ENCODE measurements at places on chromosomes 7 and 10.

- no peak for DNase-seq
Observed at GRCh38 chr10:30935078-30935477, 96.6 kb downstream of the ZNF438 start.

- DNase-seq, result no peak
Observed at GRCh38 chr10:119973281-119973680, 80.8 kb downstream of the SEC23IP start.

DNA sequence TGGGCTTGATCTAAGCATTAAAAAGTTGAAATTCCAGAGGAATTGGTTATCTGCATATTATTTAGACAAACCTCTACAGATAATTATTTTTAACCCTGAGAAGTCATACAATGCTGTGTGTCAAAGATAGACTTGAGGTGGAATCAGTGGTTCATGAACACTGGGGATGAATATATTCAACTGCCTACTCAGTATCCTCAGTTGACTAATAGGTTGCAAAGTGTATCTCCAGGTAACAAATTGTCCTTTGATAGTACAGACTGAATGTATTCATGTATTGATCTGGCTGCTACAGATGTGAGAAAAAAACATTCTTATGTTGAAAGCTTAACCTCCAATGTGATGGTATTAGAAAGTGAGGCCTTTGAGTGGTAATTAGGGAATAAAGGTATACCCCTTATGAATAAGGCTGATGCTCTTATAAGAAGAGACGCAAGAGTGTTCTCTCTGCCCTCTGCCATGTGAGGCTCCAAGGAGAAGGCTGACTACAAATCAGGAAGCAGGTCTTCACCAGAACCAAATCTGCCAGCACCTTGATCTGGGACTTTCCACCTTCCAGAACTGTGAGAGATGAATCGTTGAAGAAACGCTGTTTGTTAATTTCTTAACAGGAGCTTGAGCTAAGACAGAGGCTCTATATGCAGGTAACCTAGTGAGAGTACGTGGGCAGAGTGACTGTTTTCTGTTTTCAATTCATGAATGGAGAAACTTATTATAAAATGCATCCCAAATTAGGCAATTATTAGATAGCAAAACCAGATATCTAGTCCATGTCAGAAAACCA lies 7.5 kb downstream of the MRPL32 start:
- DNase-seq, result no peak

DNA sequence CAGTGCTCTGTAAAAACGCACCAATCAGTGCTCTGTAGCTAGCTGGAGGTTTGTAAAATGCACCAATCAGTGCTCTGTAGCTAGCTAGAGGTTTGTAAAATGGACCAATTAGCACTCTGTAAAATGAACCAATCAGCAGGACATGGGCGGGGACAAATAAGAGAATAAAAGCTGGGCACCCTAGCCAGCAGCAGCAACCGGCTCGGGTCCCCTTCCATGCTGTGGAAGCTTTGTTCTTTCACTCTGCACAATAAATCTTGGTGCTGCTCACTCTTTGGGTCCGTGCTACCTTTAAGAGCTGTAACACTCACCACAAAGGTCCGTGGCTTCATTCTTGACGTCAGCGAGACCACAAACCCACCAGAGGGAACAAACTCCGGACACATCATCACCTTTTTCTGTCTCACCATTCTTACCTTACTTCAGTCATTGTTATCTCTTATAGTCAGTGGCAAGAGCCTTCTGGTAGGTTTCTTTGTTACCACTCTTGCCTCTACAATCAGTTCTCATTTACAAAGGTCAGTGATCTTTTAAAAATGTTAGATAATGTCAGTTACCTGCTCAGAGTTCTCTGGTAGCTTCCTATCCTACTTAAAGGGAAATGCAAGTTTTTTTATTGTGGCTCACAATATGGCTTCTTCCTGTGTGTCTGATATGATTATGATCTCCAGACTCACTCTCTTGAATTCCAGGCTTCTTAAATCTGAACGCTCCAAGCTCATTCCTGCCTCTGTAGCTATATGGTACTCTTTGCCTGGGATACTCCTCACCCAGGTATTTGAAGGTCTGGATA lies 4.5 kb downstream of the STAM start:
- DNase-seq, result no peak

- DNase-seq, result no peak
Observed at GRCh38 chr10:133113146-133113830, 25.6 kb downstream of the ADGRA1 start.

GRCh38 chr7:69803699-69804516 lies 205.6 kb downstream of the AUTS2 start:
- DNase-seq, result no peak

DNA sequence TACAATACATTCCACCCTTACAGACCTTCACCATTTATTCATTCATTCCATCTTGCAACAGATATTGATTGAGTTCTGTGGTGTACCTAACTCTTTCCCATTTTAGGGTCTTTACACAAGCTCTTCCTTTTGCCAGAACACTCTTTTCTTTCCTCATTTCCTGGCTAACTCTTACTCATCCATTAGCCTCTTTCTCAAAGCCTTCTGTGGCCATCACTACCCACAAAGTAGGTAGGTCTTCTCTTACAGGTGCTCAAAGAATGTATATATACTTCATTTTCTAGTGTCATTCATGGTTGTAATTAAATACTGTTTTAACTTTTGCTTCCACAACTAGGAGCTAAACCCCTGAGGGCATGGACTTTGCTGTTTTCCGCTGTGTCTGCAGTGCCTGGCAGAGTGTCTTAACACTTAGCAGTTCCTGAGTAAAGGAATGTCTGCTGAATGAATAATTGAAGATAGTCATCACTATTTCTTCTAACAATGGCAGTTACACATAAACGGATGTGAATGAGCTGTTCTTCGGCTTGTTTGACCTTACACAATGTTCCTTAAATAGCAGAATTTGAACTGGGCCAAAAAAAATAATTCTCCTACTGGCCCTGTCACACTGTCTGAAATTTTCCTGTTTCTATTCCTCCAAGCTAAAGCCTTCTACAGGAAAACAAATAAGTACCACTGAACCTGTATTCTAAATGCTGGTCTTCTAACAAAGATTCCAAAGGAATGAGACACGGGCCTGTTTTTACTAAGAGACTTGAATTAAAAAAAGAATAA lies 15.1 kb downstream of the BCAP29 start:
- DNase-seq, result peak; percentile 79

DNA sequence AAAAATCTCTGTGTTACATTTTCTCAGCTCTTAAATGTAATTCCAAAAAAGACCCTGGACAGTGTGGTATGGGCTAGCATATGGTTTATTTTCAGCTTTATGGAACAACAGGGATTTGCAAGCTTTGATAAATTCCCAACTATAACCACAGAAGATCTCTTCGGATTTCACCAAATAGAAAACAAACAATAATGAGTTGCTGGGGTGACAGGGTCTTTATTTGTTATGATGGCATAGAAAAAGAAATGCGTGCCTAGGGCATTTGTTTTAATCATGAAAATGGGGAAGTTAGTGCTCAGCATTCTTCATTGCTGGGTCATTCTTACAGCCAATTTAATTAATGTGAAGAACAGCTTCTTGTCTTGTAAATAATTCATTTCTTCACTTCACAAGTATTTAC lies 139.0 kb downstream of the LRRN3 start:
- DNase-seq, result no peak

DNA sequence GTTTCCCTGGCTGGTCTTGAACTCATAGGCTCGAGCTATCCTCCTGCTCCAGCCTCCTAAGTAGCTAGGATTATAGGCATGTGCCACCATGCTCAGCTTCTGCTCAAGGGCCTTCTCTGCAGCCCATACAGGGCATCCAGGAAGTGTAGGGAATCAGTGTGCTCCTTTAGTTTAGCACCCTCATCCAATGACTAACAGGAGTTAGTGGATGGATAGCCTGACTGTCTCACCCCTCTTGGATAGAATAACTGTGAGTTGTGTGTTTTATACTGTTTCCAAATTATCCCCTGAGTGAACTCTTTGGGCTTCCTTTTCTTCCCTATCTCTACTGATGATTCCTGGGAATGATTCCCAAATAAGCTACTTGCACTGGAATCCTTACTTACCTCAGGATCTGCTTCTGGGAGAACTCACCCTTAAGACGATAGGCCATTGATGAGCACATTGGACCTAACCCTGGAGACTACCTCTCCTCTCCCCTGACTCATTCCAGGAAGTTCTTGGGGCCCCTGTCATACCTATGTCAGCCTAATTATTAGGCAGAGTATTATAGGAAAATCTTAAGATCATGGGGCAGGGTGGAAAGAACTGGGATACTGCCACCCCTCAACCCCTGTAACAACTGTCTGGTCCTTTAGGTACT lies 18.5 kb downstream of the STRIP2 start:
- no peak for DNase-seq

- no peak for DNase-seq
Observed at GRCh38 chr7:101882005-101882421, 64.6 kb downstream of the CUX1 start.

DNA sequence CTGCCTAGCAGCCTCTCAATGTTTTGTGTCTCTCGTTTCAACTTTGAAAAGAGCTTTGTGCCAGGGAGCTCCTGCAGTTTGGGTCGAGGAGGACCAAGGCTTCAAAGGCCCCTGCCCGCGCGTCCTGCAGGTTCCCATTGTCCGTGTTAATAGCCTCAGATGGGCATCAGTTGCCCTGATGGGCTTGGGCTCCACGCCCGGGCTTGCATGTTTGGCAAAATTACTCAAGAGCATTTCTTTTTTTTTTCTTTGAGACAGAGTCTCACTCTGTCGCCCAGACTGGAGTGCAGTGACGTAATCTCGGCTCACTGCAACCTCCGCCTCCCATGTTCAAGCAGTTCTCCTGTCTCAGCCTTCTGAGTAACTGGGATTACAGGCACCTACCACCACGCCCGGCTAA lies 636.6 kb downstream of the SDK1 start:
- DNase-seq, result no peak

- DNase-seq, result no peak
Observed at GRCh38 chr7:135843214-135843613, 94.6 kb upstream of the FAM180A start.

DNA sequence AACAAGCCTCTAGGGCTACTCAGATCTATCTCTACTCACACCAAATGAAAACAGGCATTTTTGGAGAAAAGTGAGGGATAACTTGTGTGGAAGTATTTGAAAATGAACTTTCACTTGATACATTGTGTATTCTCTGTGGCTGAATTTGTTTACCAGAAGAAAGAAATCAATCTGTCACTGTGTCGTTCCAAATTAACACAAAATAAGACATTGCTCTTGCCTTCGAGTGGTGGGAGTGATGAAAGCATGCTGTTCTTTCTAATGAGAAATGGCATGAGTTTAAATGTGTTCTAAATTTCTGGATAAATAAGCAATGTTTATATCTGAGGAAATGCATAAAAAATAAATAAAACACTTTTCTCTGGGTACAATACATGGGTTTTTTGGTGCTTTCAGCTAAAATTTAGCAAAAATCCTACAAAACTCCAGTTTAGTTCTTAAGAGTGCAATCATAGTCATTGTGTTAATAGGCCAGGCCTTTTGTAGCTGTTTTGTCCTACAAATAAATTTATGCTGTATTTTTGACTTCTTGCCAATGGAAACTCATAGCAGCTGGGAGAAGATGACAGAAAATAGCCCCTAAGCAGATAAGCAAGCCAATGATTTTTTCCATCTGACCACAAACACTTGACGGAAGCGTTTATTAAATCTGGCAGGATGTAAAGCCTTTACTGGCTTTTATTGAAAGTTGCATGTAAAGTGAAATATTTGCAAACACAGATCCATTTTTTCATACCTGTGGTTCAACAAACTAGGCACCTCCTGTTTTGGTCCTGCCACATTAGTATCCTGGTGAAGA lies 1064.1 kb upstream of the GHITM start:
- DNase-seq, result no peak

DNA sequence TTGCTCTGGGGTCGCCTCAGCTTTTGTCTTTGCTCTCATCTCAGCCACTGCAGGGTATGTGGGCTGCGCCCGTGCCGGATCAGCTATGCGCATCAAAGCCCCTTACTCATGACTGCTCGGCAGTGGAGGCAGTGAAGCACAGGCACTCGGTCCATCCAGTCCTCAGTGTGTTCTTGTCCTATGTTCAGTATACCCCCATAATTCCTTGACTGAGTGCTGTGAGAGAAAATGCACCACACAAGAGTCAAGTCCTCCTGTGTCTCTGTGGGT lies 27.4 kb downstream of the EPDR1 start:
- DNase-seq, result no peak

DNA sequence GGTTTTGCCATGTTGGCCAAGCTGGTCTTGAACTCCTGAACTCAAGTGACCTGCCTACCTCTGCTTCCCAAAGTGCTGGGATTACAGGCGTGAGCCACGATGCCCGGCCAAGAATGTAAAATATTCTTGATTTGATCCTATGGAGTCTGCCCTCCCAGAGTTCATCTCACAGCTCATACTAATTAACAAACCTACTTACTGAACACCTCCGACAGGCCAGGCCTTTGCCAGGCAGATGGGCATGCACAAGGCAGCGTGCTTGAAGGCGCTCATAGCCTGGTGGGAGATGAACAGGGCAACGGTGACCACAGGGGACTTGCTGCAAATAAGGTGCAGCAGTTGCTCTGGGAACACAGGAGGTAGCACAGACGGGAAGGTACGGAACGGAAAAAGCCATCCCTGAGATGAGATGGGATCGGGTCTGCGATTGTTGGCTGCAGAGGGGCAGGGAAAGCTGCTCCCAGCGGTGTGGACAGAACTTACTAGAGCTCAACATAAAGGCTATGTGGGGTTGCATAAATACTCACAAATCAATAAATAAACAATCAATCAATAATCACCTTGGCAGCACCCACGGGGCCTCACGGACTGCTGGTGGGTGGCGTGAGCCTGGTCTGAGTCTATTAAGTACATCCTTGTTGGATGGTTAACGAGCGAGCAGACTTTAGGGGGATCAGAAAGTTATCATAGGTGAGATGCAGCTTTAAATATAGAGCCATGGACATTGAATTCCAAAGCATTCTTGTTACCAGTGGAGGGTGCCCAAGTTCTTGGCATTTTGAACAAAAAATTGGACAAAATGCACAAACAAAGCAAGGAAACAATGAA lies 4.7 kb downstream of the ACBD7 start:
- DNase-seq, result no peak

DNA sequence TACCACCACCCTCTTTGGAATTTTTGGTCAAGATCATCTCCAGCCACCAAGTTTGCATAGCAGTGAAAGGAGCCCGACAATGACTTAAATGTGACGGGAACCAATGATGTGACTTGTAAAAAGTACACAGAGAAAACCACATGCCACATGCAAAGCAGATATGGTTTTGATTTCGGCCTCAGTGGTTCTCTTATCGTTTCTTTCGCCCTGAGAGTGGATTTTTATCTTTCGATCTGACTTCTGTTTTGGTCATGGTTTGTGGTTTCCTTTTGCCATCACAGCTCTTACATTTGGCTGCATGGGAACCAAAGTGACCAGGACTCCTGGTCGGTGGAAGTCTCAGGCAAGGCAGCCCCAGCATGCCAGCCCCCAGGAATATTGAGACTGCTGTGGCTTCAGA lies 31.5 kb downstream of the TCF7L2 start:
- DNase-seq, result no peak
